ENCODE measurements at places on chromosomes 16 and 17. TPM values are rescaled to one million over a fixed set of nuclear protein-coding genes. Genes with fewer than 3 reads are reported as not detected.
A peak's percentile ranks its signal among the peaks of the same experiment; 100 is the strongest.

TNFRSF13B gene
- total RNA-seq = not detected

MYOCD gene
- 26.5 TPM for total RNA-seq

DNA sequence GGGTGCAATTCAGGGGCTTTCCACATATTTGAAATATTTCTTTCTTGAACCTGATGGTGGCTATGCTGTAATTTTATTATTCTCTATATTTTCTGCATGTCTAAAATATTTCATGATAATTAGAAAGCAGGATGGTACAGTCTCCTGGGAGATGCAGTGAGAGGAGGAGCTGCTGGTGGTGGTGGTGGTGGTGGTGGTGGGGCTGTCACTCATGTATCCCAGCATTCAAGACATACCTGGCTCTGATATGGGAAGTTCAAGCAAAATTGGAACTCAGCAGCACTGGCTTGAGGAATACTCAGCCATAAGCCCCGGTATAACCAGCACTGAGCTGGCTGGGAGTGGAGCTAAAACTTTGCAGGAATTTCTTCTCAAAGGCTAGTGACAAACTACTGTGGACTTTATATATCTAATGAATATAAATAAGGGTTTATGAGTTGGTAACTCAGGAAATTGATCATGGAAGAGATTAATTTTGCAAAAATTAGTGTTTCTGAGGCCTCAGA, 200.3 kb downstream of the PRKCB start:
- no peak for DNase-seq

DNA sequence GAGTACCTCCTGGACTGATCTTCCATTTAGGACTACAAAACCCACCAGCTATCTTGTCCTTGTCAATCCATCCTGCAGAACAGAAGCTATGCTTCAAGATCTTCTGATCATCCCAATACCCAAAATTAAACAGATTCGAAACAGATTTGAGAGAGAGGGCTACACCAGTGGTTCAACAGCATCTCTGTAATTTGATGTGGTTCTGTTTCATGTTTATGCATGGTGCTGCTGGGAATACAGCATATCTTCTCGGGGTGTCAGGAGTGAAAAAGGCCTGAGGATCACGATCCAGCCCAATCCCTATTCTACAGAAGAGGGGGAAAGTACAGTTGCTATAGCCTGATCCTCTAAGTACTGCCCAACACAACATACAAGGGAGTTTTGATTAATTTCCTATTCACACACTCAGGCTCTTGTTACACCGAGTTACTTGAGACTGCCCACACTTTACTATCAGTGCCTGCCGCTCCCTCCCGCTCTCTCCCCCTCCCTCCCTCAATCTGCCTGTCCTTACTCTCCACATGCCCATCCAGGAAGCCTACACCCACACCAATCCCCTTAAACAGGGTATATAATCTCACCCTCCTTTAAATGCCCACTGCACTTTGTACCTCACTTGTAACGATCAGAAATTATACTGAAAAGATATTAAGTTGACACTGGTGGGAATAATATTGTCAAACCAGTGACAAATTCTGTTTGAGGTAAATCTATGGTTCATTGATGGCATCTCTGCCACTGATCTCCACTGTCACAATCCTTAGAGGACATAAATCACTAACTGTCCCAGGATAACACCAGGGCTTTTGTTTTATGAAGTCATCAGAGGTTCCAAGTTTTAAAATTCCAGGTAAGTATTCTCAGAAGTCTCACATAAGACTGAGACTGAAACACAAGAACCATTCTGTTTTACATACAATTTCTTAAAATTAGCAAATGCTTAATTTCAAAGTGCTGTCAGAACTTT, 89.3 kb upstream of the PLEKHM1 start:
- DNase-seq = no peak

DNA sequence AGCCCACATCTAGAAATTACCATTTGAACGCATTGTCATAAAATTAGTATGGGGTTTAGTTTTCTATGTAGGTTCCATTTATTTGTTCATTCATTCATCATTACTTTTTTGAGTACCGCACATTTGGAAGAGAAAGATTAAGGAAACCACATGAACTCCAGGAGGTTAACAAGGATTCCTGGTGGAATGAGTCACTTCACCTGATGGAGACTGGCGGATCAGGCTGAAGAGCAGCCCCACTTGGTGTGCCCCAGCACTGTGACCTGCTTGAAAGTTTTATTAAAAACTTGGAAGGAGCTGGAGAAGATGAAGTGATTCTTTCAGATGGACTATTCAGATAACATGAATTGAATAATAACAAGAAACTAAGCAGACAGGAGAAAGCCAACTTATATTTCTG, 293.6 kb upstream of the CDH11 start:
- DNase-seq = no peak

GRCh38 chr16:12063004-12063395, 86.5 kb downstream of the SNX29 start:
- DNase-seq = no peak

GRCh38 chr16:8855972-8856371, 12.8 kb downstream of the CARHSP1 start:
- no peak for DNase-seq

GRCh38 chr16:85329059-85329812, 217.0 kb upstream of the CIBAR2 start:
- no peak for DNase-seq

DNA sequence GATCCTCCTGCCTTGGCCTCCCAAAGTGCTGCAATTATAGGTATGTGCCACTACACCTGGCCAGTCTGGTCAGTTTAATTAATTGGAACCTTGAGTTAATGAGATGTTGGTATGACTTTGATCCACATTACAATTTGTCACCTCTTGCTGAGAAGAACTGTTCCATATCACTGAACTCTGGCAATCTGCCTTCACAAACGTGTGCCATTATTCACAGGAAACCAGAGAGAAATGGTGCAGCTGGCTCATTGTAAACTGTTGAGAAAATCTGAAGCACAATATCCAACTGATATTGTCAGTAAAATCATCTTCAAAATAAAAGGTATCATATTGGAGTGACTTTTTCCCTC, 39.3 kb upstream of the YPEL2 start:
- DNase-seq = no peak

GRCh38 chr16:71351558-71351901, 7.0 kb upstream of the CALB2 start:
- peak; percentile 27 for DNase-seq

GRCh38 chr17:6534846-6535514, 21.4 kb downstream of the PITPNM3 start:
- DNase-seq = no peak

GRCh38 chr17:33267851-33268548, 25.1 kb downstream of the ASIC2 start:
- DNase-seq = no peak

DNA sequence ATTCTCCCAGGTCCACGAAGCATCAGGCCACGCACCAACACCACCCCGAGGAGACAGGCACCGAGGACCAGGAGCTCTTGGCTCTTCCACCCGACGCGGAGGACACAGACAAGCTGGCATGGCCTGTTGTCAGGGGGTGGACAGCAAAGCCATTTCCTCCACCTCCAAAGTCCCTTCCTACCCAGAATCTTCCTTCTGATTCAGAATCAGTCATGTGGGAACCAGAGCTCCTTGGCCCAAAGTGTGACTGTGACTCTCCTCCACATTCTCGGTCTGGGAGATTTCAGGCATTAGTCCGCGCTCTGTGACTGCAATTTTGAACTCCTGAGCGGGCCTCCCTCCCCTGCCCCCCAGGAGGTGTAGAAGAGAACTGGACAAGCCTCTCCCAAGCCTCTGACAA, 9.2 kb downstream of the DNAH17 start:
- DNase-seq = no peak

- DNase-seq = no peak
Measured at GRCh38 chr16:56688762-56689161, 6.5 kb downstream of the MT1X start.

DNA sequence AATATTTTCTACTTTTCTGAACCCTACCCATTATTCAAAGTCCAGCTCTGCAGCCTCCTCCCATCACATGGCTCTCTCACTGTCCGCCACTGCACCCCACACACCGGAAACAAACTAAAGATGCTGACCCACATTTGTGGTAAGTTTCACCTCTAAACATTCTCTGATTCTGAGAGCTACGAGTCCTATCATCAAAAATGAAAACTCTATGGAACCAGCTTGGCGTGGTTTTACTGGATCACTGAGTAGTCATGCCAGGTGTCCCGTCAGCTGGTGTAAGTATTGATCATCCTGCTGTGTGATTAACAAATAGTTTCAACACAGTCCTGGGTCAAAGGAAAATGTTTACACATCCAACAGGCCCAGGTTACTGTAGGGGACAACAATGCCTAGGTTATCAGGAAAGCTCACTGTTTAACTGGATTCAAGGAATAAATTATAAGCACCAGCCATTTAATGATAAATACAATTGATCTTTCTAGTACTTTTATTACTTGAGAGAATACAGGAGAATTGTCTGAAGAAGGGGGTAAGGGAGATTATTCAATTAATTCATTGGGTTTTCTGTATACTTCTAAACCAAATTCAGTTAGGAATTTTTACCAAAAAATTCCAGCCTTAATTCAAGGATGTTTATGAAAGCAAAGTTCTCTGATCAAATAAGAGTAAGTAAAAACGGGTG, 33.9 kb downstream of the CYTH1 start:
- no peak for DNase-seq

- DNase-seq = no peak
Measured at GRCh38 chr17:65430209-65430833, 131.1 kb downstream of the AXIN2 start.

GRCh38 chr17:67095803-67096202, 51.4 kb downstream of the CACNG1 start:
- no peak for DNase-seq

DNA sequence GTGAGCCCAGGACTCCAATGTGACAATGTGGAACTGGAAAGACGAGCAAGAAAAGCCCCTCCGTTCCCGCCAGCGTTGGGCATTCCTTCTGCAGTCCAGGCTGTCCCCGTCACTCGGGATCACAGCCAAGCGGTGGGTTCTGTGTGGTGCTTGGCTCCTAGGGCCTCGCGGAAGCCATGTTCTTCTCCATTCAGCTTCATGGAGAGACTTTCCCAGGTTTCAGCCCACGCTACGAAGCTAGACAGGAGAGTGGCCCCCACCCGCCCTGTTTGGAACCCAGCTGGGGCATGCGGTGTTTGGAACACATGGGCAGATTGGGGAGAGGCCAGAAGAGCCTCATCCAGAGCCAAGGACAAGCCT, 5.8 kb downstream of the LMF1 start:
- no peak for DNase-seq

DNA sequence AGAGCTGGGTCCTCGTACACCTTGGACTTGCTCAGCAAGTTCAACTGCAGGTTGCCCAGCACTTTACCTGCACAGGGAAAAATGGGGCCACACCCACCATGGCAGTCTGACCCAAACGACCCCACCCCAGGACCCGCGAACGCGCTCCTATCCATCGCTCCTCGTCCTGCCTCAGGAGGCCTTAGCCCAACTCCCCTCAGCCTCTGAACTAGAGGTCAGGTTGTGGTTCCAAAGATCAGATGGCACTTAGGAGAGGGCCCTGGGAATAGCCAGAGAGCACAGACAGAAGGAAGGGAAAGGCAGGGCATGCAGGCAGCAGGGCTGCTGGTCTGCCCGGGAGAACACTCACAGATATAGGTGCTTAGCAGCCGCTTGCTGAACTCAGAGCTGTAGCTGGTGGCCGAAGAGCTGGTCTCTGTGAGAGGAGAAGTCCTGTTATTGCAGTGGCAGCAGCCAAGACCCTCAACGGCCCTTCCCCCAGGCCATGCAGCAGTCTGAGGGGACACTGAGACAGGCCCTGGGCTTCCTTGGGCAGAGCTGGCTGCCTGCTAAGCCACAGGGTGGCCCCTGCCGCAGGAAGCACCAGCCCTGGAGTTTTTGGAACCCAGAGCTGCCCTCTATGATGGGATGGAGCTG, 6.9 kb downstream of the ZACN start:
- DNase-seq = no peak
